Activated naive CD8-positive, alpha-beta T cell treated with anti-CD3 and anti-CD28 coated beads, Interleukin-2, amount 50 U/mL, for 24 hours (primary cell): ENCODE measurements at places on chromosomes 12 and 14.

- peaks cover 24% of the 10 kb centered on the region for H3K4me1 ChIP-seq
- H3K36me3 ChIP-seq, result no peaks in the 10 kb centered on the region
- DNase-seq, result no peak
- no peaks in the 10 kb centered on the region for H3K27me3 ChIP-seq
- no peak overlapping the region for H3K4me3 ChIP-seq
These were observed 124.4 kb downstream of the DAD1 start for GRCh38 chr14:22464422-22465142.

GRCh38 chr14:67757175-67757574 lies 55.5 kb downstream of the RDH12 start:
- H3K36me3 ChIP-seq, result peaks cover 47% of the 10 kb centered on the region
- no peak overlapping the region for H3K4me3 ChIP-seq
- no peaks in the 10 kb centered on the region for H3K27me3 ChIP-seq
- no peak overlapping the region for H3K27ac ChIP-seq

DNA sequence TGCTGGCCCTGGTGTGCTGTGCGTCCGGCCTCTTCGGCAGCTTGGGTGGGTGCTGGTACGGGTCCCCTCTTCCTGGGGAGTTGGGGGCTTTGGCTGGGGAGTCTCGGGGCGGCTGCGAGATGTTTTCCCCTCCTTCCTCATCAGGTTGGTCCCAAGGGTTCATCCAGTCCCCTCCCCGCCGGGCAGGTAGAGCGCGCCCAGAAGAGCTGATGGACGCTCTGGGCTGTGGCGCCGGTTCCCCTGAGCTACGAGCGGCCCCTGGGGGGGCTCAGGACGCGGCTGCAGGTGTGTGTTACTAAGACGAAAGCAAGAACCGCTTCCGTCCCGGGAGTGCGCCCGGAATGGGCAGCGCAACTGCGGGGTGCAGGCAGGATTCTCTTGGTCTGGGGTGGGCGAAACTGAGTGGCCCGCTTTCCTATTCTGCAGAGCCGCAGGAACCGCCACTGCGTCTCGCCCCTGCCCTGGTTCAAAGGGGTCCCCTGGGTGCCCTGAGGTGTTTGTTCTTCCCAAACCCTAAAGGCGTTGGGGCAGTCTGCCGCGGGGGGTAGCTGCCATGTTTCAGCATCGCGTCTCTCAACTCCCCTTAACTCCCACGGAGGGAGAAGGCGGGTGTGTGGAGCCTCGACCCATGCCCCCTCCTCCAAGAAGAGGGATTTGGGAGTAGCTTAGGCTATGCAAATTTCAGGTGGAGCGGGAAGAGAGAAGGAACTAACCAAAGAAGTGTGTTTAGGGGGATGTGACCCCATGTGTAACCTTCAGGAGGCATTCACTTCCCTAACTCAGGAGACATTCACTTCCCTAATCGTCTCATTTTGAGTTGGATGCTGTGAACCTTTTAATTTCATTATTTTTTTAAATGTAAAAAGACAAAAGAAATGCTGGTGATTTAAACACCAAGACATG lies 1.2 kb downstream of the SLC24A4 start:
- peak overlapping the region; percentile 17 for H3K4me3 ChIP-seq
- peaks cover 11% of the 10 kb centered on the region for H3K4me1 ChIP-seq
- DNase-seq, result no peak
- peaks cover 56% of the 10 kb centered on the region for H3K27me3 ChIP-seq

- no peaks in the 10 kb centered on the region for H3K36me3 ChIP-seq
- peaks cover 86% of the 10 kb centered on the region for H3K27me3 ChIP-seq
- peaks cover 30% of the 10 kb centered on the region for H3K4me1 ChIP-seq
- DNase-seq, result no peak
These were observed 641 bp upstream of the ASCL1 start for GRCh38 chr12:102956738-102957327.

GRCh38 chr12:88411689-88412088 lies 168.6 kb downstream of the KITLG start:
- DNase-seq, result no peak
- H3K36me3 ChIP-seq, result no peaks in the 10 kb centered on the region
- H3K4me1 ChIP-seq, result no peaks in the 10 kb centered on the region
- H3K4me3 ChIP-seq, result no peak overlapping the region
- no peaks in the 10 kb centered on the region for H3K27me3 ChIP-seq

- H3K27ac ChIP-seq, result no peak overlapping the region
- H3K4me1 ChIP-seq, result no peaks in the 10 kb centered on the region
- no peak for DNase-seq
- H3K27me3 ChIP-seq, result no peaks in the 10 kb centered on the region
- no peaks in the 10 kb centered on the region for H3K36me3 ChIP-seq
- no peak overlapping the region for H3K4me3 ChIP-seq
These were observed 1781.1 kb upstream of the SEL1L start for GRCh38 chr14:83314764-83315163.

DNA sequence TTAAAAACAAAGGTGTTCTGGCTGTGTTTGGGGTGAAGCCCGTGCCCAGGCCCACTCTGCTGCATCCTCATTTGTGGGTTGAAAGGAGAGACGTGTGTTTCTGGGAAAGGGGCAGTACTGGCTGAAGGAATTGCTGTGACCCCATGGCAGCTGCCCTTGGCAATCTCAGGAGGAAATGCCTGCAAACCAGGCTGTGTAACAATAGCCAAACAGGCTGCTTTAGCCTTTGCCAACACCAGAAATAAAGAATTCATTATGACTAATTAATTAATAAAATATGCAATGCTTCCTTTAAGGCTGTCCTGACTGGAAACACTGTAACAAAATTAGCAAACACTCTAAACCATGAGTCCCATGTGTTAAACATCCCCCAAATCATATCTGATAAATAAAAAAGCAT lies 53.0 kb upstream of the KRR1 start:
- DNase-seq, result no peak
- H3K27me3 ChIP-seq, result peaks cover 18% of the 10 kb centered on the region
- no peak overlapping the region for H3K27ac ChIP-seq
- no peaks in the 10 kb centered on the region for H3K4me1 ChIP-seq
- H3K4me3 ChIP-seq, result no peak overlapping the region
- H3K36me3 ChIP-seq, result no peaks in the 10 kb centered on the region

DNA sequence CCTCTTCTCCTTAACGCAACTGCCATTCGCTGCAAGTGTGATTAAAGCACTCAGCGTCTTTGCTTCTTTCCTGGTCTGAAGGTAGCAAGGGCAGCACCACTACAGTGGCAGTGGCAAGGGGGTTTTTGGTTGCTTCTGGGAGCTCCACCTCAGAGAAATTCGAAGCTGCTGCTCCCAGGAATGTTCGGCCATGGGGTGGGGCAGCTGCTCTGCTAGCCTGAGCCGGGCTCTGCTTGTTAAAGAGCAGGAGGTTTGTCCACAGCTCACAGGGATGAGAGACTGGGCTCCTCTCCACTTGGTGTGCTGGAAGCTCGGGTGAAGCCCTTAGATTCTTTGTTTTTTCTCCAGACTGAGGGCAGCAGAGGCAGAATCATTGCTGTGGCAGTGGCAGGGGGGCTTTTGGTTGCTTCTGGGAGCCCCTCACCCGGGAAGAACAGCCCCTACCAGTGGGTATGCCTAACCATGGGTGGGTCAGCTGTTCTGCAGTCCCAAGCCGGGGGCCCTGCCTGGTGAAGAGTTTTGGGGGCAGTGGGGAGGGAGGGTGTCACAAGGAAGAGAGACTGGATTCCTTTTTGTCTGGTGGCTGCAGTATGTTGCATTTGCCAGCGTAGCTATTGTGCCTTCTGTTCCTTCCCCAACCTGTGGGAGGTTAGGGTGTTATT lies 340.2 kb downstream of the AEBP2 start:
- H3K4me3 ChIP-seq, result no peak overlapping the region
- no peaks in the 10 kb centered on the region for H3K36me3 ChIP-seq
- peaks cover 2% of the 10 kb centered on the region for H3K4me1 ChIP-seq
- DNase-seq, result no peak
- no peaks in the 10 kb centered on the region for H3K27me3 ChIP-seq

GRCh38 chr12:102776041-102776440 lies 141.0 kb downstream of the PAH start:
- no peak for DNase-seq
- H3K27ac ChIP-seq, result no peak overlapping the region
- H3K27me3 ChIP-seq, result peaks cover 6% of the 10 kb centered on the region
- no peaks in the 10 kb centered on the region for H3K36me3 ChIP-seq

- H3K27ac ChIP-seq, result no peak overlapping the region
- H3K4me3 ChIP-seq, result no peak overlapping the region
- H3K36me3 ChIP-seq, result no peaks in the 10 kb centered on the region
These were observed 11.8 kb downstream of the ALG10B start for GRCh38 chr12:38328306-38328895.

- no peak overlapping the region for H3K27ac ChIP-seq
- H3K27me3 ChIP-seq, result peaks cover 54% of the 10 kb centered on the region
- peak; percentile 16 for DNase-seq
- H3K4me3 ChIP-seq, result peak overlapping the region; percentile 76
- no peaks in the 10 kb centered on the region for H3K36me3 ChIP-seq
These were observed 458 bp downstream of the SSPN start for GRCh38 chr12:26195641-26196420.

- no peak overlapping the region for H3K27ac ChIP-seq
- H3K36me3 ChIP-seq, result no peaks in the 10 kb centered on the region
- peaks cover 10% of the 10 kb centered on the region for H3K4me1 ChIP-seq
- no peak overlapping the region for H3K4me3 ChIP-seq
- DNase-seq, result no peak
- H3K27me3 ChIP-seq, result peaks cover 15% of the 10 kb centered on the region
These were observed 24.7 kb downstream of the ISCA2 start for GRCh38 chr14:74518221-74518620.

- no peaks in the 10 kb centered on the region for H3K4me1 ChIP-seq
- peaks cover 20% of the 10 kb centered on the region for H3K36me3 ChIP-seq
- no peak for DNase-seq
- H3K27me3 ChIP-seq, result no peaks in the 10 kb centered on the region
These were observed 43.2 kb upstream of the BBS10 start for GRCh38 chr12:76391461-76391860.

DNA sequence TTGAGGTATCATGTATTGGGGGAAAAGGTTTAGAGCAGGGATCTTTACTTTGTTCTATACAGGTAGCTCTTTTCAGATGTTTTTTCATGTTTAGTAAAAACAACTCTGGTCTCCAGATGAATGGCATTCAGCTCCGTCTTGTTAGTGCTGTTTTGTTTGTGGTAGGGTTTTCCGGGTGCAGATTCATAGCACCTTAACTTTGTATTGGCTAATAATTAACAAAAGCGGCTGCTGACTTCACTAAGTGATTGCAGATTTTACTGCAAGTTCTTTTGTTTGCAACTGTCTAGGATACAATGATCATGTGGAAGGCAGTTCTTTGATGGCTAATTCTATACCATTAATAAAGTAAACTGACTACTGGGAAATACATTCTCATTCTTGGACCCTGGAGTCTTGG lies 32.2 kb upstream of the BHLHE41 start:
- no peak overlapping the region for H3K27ac ChIP-seq
- peaks cover 11% of the 10 kb centered on the region for H3K27me3 ChIP-seq
- H3K36me3 ChIP-seq, result no peaks in the 10 kb centered on the region

GRCh38 chr12:106149096-106149784 lies 10.5 kb upstream of the NUAK1 start:
- H3K4me3 ChIP-seq, result no peak overlapping the region
- peaks cover 20% of the 10 kb centered on the region for H3K27me3 ChIP-seq
- no peak overlapping the region for H3K27ac ChIP-seq
- H3K36me3 ChIP-seq, result no peaks in the 10 kb centered on the region
- H3K4me1 ChIP-seq, result no peaks in the 10 kb centered on the region

GRCh38 chr12:132886529-132887477 lies 602 bp downstream of the CHFR start:
- peak overlapping the region; percentile 100 for H3K27ac ChIP-seq
- peak; percentile 23 for DNase-seq
- H3K4me3 ChIP-seq, result peak overlapping the region; percentile 98
- H3K4me1 ChIP-seq, result peaks cover 36% of the 10 kb centered on the region

DNA sequence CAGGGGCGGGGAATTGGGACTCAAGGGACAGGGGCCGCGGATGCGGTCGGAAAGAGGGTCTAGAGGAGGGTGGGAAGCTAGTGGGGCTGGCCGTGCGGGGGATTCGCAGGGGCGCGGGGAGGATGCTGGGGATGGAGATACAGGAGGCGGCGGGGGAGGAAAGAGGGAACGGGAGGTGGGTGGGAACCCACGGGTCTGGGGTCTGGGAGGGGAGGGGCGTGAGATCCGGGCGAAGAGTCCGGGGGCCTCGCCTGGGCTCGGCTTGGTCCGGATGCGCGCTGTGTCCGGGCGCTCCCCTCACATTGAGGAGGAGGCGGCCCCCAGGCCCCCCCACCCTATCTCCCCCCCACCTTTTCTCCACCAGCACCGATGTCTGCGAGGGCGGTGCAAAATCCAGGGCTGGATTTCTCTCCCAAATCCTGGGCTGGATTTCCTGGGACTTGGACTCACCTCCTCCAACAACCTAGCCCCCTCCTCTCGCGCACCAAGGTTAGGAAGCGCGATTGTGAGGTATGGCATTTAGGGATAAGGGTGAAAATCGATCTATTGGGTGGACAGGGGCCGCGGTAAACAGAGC lies at the start of gene AGAP2:
Gene AGAP2 (minus strand): TSS at position 82 of the 577 bp plus-strand sequence. CDS start 496 bp downstream, outside the sequence.
- no peaks in the 10 kb centered on the region for H3K27me3 ChIP-seq
- H3K27ac ChIP-seq, result peak within 1 kb of the TSS; percentile 15
- peak within 1 kb of the TSS; percentile 9 for H3K4me3 ChIP-seq
- peaks cover 10% of the 10 kb centered on the region for H3K36me3 ChIP-seq
- H3K4me1 ChIP-seq, result peaks cover 38% of the 10 kb centered on the region
- no peak for DNase-seq

DNA sequence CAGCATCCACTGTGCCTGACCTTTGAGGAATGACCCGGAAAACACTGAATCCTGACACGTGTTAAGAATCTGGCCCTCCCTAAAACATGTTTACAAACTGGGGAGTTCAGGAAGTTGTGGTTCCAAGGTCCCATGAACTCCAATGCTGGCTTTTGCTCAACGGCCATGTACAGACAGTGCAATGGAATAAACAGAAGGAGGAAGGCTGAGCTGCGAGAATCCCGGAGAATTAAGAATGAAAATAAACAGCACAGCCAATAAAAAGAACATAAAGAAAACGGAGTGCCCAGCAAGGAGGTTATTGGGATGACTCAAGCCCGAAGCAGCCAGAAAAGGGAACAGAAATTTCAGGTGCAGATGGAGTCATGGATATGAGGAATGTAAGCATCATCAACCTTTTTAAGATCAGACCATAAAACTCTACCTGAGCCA lies 32.3 kb downstream of the BCL11B start:
- DNase-seq, result no peak
- peak overlapping the region; percentile 81 for H3K4me3 ChIP-seq
- H3K36me3 ChIP-seq, result peaks cover 10% of the 10 kb centered on the region
- H3K27ac ChIP-seq, result peak overlapping the region; percentile 85
- H3K27me3 ChIP-seq, result no peaks in the 10 kb centered on the region

DNA sequence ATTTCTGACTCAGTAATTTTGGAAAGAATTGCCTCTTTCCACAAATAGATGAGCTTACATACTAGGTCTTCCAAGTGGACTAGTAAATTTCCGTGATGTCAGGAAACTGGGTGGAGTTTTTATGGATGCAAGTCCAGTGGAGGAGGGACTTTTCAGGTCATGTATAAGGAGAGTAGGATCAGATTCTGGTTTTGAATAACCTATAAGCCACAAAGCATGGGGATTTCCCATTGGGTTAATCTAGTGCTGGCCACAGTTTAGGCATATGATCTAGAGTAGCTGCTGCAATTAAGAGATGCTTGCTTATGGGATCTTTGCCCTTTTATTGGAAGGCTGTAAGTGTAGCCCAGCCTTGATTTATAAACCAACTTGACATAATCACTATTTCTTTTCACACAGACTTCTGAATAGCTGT lies 33.8 kb downstream of the STK38L start:
- peaks cover 5% of the 10 kb centered on the region for H3K36me3 ChIP-seq
- no peak overlapping the region for H3K27ac ChIP-seq
- H3K4me1 ChIP-seq, result peaks cover 35% of the 10 kb centered on the region
- H3K4me3 ChIP-seq, result no peak overlapping the region
- no peaks in the 10 kb centered on the region for H3K27me3 ChIP-seq
